ENCODE measurements at places on chromosomes 4 and X.
A peak's percentile ranks its signal among the peaks of the same experiment; 100 is the strongest.

GRCh38 chr4:80077639-80078038 is 4.6 kb upstream of the ANTXR2 start:
- no peak for DNase-seq

GRCh38 chrX:77689376-77689775 is 96.6 kb downstream of the ATRX start:
- no peak for DNase-seq

GRCh38 chr4:174045381-174045780 is 238.1 kb downstream of the FBXO8 start:
- DNase-seq: no peak

DNA sequence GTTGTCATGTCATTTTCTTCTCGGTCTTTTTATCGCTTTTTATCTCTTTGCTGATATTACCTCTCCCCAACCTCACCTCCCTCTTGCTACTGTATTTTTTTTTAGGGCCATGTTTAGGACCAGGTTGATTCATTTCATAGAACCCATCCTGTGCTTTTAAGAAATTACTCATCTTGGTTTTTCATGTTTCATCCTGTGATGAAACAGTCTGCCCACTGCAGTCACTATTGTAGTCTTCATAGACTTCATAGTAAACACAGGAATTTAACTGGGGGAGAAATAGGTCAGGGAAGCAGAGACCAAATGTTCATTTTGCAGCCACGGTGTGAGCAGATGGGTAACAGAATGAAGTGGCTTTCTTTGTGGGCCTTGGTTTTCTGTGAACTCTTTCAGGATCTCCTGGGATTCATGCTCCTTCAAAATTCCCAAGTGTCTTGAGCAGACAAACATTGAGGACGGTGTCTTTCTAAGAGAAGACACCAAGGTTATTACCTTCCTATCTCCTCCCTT is 161.8 kb downstream of the NAA11 start:
- no peak for DNase-seq

DNA sequence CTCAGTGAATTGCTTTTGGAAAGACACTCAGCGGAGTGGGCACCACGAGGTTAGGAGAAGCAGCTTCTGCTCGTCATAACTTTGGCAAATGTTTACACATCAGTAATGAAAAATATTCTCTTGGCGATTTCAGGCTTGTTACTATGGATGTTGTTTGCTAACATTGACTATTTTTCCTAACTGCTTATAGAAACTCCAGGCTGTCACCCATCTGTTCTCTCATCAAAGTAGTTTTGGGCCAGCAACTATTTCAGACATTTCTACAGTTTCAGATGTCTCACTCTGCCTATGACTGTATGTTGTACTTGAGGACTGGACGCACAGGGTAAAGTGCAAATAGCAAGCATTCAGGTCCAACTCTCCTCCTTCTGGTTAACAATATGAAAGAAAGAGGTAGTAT is 346.7 kb downstream of the TRIML1 start:
- DNase-seq: no peak

DNA sequence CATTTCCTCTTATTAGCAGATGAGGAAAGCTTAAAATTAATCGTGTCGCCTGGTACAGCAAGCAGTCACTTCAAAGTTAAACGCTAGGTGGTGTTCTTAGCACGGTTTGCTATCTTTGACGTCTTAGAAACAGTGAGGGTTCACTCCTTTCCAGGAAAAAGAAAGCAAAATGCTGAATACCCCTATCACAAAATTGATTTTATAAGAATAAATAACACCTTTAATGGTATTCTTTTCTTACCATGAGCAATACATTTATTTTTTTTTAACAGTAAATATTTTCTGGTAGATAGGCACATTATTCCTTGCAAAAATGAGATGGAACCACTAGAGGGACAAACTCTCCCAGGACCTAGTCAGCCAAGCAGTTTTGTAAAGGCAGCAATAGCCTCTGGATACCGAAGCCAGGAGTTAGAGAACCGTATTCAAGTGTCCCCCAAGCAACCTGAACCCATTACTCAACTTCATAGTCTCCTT is 153.9 kb downstream of the KDR start:
- DNase-seq: peak; percentile 43
